ENCODE measurements at places on chromosomes 3 and 15.
A peak's percentile ranks its signal among the peaks of the same experiment; 100 is the strongest.

- DNase-seq = peak; percentile 21
These were observed 2.0 kb upstream of the SOX2 start for GRCh38 chr3:181709537-181710279.

DNA sequence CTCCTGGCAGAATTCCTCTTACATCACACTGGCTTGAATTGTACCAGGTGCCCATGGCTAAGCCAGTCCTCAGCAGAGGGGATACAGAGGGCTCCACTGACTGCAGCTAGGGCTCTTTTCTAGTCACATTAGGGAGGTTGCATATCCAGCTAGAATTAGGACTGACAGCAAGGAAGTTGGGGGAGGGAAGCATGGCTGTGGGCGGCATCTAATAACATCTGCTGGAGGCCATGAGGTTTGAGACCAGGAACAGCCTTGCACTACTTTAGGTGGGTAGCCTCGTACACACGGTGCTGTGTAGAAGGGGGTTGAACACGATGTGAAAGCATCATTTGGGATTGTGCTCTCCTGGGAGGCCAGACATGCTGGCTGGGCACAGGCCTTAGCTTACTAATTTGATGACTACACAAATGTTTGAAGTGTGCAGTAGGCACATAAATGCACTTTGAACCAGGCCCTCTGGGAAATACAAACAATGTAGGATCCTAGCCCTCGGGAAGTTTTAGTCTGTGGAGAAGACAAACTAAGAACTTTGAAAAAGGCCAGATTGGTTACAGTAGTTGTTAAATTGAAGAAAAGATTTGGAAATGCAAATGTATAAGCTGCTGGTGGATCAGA is 30.2 kb downstream of the CHCHD6 start:
- no peak for DNase-seq

- no peak for DNase-seq
These were observed 1.1 kb downstream of the TM4SF18 start for GRCh38 chr3:149332227-149332765.

GRCh38 chr3:143533391-143533790 is 314.9 kb downstream of the SLC9A9 start:
- DNase-seq = no peak

DNA sequence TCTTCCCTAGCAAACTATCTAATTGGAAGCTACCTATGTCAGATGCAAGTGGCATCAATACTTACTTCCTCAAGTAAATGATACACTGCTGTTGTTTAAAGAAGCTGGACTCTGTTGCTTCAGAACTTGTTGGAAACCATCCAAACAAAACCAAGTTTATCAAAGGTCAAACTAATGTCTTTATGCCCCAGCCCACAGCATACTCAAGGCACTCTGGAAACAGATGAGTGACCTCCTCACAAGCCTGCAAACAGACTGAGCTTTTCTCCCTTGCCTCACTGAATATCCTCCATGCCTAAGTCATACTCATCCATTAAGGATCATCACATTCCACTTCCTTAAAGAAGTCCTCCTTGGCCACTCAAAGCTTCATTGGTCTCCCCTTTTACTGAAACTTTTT is 107.4 kb upstream of the ACP3 start:
- no peak for DNase-seq

DNA sequence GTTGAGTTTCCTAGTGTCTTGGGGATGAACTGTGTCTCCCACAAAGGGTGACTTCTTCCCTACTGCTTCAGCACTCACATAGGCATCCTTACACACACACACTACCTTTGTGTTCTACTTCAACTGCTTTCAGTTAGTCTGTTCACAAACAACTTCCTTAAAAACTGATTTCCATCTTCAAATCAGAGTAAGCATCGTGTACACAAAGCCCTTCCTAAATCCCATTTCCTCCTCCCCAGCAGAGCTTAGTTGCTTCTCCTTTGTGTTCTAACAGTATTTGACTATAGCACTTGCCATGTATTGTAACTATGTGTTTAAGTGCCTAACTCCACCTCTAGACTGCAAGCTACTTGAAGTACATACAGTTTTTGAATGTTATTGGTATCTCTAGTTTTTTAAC is 71.7 kb downstream of the TNIK start:
- DNase-seq = no peak

DNA sequence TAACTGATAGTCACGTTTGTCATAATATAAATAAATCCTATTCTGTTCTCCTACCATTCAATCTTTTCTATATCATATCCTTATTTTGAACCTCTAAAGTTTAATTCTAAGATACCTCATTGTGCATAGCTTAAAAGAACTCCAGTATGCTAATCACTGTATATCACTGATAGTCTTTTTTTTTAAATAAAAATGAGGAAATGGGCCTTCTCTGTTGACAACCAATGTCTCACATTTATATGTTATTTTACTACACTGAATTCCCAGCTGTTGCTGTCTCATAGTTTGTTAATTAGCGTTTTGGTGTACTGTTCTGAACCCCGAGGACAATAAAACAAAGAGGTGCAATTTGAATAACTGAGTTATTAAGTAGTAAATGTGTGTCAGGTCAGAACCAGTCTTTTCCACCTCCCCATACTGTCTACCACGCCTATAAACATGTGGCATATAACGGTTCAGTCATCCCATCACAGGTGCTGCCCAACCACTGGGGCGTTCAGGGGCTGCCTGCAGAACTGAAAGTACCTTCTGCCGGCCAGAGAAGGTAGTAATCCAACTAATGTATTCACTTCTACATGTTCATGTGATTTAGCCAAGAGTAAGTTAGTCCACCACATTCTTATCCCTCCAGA is 14.9 kb downstream of the CBLB start:
- peak; percentile 54 for DNase-seq

DNA sequence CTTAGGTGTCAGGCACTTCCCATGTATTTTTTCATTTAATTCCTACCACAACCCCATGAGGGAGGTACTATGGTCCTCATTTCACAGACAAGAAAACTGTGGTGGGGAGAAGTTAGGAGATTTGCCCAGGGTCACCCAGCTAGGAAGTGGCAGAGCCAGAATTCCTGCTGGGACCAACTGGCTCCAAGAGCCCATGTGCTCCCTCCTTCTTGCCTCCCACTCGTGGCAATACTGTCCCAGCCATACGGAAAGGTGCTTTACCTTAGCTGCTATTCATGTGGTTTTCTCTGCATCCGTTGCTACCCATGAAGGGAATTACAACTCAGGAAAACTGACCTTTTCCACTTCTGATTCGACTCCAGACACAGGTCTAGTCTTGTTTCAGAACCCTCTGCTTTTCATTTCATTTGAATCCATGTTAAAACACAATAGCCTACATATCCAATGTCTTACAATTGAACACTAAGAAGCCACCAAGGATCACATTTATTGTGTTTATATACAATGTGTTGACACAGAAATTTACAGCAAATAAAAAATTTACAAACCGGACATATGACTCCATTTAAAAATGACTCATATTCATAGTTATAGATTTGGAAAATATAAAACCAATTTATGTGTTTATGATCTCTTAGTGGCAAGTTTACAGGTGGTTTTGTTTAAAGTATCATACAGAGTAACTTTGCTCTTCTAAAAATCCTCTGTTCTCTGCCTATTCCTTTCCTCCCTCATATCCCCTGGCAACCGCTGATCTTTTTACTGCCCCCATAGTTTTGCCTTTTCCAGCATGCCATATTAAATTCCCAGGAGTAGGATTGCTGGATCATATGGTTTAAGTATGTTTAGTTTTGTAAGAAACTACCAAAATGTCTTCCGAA is 58.8 kb downstream of the BTD start:
- DNase-seq = no peak

- no peak for DNase-seq
These were observed 136.8 kb upstream of the BNIP2 start for GRCh38 chr15:59825901-59826300.

DNA sequence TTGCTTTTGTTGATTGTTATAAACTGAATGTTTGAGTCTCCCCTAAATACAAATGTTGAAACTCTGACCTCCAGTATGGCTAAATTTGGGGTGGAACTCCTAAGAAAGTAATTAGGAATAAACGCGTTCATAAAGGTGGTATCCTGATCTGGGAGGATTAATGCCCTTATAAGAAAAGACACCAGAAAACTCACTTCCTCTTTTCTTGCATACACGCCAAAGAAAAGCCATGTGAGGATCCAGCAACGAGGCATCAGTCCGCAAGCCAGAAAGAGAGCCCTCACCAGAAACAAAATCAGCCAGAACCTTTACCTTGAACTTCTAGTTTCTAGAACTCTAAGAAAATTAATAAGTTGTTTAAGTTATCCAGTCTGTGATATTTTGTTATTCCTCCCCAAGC is 37.4 kb upstream of the AZI2 start:
- no peak for DNase-seq

- DNase-seq = no peak
These were observed 32.3 kb downstream of the TMOD3 start for GRCh38 chr15:51861557-51862359.

- no peak for DNase-seq
These were observed 105.3 kb upstream of the TOPAZ1 start for GRCh38 chr3:44136421-44136820.

- DNase-seq = no peak
These were observed 479.8 kb upstream of the TBL1XR1 start for GRCh38 chr3:177676947-177677587.

DNA sequence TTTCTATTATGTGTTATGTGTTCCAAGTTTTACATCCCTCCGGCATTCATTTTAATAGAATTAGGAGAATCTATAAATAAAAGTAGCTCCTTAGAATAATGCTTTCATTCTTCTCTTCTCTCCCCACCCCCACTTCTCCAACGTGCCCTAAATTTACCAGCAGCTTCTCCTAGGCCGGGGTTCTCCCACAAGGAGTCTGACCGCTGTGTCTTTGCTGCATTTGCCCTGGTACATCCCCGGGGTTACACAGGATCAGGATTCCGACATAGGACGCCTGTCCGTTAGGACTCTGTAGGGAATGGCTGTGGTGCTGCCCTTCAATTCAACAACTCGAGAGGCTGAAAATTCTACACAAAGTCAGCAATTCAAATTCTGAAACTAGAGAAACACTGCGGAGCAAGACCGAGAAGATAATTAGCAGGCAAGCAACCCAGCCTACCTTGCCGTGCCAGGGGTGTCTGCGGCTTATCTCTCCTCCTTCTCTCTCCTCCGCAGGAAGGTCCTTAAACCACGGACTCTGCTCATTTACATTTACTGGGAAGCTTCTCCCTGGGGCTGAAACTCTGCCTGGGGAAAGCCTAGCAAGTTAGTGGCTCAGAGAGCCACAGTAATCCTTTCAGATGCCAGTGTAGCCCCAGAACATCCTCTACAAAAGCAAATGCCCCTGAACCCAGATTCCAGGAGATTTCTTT is 18.8 kb downstream of the PCSK6 start:
- no peak for DNase-seq

- no peak for DNase-seq
These were observed 258.9 kb downstream of the PDZRN3 start for GRCh38 chr3:73365756-73366397.

GRCh38 chr3:126512916-126513650 is 4.5 kb downstream of the UROC1 start:
- no peak for DNase-seq

DNA sequence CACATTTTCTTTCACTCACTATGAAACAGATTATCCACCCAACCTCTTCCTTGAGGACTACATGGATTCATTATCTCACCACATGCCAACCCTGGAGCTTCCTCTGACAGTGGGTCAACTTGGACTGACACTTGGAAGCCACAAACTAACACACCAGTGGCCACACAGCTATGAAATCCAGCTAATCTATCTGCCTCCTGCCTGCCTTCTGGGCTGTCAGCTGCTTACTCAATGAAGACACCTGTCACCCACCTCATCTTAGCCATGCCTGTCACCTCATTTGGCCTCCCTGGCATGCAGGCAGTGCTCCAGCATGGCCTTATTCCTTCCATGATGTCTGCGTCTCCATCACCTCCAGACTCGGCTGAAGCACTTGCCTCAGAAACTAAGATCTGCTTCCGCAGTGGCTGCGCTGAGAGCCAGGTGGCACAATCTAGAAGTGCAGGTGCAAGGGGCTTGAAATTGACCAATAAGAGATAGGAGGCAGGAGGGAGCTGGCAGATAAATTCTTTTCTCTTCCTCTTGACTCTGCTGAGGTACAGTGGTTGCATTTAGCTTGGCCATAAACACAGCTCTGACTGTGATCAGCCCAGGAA is 105.2 kb upstream of the RNF7 start:
- no peak for DNase-seq

GRCh38 chr3:57923752-57924151 is 84.5 kb upstream of the FLNB start:
- no peak for DNase-seq

- DNase-seq = no peak
These were observed 54.1 kb upstream of the TIPARP start for GRCh38 chr3:156620260-156620659.

- DNase-seq = no peak
These were observed 66.8 kb upstream of the BCHE start for GRCh38 chr3:165903885-165904630.

- no peak for DNase-seq
These were observed 182.4 kb downstream of the SHQ1 start for GRCh38 chr3:72665701-72666446.

DNA sequence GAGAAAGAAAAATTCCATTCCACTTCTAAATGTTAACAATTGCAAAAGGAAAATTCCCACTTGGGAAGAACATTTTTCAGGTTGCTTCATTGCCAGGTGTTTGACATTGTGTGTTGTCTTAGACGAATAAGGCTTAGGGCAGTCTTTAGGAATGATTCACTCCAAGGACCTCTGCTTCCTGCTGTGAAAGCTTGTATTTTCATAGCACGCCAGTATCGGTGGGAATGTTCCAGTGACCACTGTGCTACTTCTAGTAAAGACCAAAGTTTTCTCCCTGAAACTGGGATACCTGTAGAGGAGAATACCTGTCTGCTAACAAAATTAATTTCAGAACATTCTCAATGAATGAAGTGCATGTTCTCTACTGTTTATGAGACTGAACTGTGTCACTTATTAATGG is 64.1 kb downstream of the CDIN1 start:
- DNase-seq = no peak

DNA sequence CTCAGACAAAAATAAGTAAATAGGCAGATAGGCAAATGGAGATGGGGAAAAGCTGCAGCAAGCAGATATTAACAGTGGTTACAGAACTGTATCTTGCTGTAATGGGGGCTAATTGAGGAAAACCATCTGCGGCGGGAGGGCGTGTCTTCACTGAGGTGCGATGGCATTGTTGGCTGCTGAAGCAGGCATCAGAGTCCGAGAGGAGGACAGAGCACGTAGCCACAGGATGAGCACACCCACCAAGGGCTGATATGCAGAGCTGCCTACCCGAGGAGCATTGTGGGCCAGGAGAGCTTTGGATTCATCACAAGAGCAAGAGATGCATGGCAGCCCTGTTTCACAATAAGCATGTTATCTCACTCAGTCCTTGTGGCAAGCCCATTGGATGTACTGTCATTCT is 30.4 kb downstream of the CHRNA7 start:
- no peak for DNase-seq

All from GM12864 (cell line).